ENCODE measurements at places on chromosomes 6 and 20. TPM values are rescaled to one million over a fixed set of nuclear protein-coding genes. Genes with fewer than 3 reads are reported as not detected.

CCM2L gene
- total RNA-seq: 0.72 TPM

DNA sequence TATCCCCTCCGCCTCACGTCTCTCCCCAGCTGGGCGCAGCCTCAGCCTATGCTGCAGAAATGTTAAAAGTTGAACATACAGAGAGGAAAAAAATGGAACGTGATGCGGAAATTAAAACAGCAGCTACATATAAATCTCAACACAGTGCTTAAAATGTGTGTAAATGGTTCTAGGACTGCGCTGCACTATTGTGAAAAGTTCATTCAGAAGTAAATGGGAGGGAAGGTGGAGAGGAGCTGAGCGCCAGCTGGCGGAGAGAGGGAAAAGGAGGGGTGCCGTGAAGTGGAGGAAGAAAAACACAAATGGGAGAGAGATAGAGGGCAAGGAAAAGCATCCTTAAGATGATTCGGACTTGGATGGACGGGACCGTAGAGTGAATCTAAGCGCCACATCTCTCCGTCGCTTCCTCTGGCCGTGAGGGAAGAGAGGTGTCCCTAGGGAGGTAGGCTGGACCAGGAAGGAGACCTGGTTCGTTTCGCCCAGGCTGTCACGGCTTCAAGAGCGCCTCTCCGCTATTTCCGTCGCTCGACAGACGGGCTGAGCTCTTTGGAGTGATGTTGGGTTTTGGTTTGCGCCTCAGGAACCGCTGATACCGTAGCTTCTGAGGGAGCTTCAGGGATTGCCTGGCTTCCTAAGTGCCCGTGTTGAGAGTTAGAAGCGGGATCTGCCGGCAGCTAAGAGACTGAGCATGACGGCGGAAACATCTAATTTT lies 113.7 kb downstream of the TRIM27 start:
- DNase-seq: no peak

DNA sequence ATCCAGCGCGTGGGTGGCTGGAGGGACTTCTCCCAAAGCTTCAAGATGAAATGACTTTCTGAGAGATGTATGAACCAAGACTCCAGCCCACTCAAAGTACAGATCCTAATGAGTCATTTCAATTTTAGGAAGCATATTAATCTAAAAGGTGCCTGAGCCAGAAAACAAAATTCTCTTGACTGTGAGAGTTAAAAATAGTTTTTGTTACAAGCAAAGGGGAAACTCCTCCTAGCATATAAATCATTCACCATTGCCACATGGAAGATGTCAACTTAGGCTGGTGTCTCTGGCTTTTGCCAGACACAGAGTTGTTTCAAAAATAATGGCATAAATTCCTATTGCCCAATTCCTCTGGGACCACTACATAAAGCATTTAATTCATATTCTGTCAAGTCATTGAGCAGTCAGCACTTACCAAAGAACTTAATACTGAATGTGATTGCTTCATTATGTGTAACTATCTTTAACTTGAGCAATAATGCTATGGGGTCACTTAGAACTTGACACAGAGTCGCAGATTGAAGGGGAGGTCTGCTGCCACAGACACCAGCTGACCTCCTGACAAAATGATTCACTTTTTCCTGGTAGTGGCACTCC lies 280.6 kb downstream of the SLC35F1 start:
- DNase-seq: peak; percentile 59

FAM209A gene
- not detected for total RNA-seq

ORC3 gene
- total RNA-seq: 33.8 TPM
